ENCODE measurements at places on chromosomes 4 and X.

GRCh38 chrX:52363247-52363883 is 5.5 kb upstream of the XAGE2 start:
- DNase-seq = no peak

DNA sequence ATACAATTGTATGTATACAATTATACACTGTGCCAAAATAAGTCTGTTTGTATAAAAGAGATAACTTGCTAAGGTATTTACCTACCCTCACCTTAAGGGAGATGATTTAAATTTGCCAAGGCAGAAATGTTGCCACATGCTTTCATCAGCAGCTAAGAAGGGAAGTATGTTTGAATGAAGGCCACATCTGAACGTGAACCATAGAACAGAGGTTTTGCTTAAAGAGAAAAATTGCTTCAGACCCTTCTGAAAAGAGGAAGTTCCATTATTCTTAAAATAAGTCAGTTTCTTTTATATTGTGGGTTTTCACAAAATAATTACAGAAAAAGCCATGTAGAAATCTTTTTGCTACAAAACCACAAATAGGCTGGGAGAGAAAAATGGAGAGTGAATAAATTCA is 621.5 kb upstream of the HTR2C start:
- DNase-seq = no peak

DNA sequence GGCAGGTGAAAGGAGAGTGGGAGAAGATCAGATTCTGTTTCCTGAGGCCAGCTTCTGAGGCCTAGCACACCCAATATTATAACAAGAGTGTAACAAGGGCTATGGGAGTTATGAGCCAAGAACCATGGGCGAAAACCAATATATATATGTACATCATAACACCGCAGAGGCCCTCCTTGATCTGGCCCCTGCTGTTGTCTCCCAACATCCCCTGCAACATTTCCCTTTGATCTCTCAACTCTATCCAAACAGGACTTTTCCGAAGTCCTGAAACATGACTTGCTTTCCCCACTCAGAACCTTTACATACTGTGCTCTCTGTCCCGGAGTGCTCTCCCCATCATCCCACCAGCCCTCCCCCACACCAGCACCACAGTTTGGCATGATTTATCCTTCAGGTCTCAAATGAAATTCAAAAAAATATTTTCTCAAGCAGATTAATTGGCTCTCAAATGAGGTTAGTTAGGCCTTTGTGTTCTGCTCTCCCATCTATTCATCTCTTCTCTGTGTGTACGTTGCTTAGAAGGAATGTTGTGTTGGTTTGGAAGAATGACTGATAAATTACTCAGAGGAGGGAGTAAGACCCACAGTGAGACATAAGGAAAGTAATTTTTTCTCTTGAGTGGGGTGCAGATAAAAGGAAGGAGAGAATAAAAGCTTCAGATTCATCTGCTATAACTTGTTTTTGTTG is 58.1 kb upstream of the SMIM10 start:
- DNase-seq = no peak

- DNase-seq = no peak
These were observed 32.0 kb downstream of the HAND2 start for GRCh38 chr4:173498023-173498422.

- no peak for DNase-seq
These were observed 44.7 kb downstream of the SETD7 start for GRCh38 chr4:139511320-139511719.
